ENCODE measurements at places on chromosomes 16 and 17.

DNA sequence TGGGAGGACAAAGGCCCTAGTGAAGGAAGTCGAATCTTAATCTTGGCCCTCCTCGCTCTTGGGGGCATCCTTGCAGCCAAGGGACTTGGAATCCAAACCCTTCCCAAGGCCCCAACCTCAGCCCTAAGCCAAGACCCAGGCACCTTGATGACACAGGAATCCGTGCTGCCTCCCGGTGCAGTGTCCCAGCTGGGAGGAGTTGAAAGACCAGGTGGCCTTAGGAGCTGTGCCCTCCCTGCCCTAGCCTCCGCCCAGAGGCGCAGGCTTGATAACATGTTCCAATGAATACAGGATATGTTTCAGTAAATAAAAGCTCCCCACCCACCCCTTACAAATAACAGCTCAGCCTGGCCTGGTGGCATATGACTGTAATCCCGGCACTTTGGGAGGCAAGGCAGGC is at the start of gene CHST5:
CHST5 (minus strand) TSS at position 208 of the 400 bp plus-strand sequence. CDS start 5,724 bp downstream, outside the sequence.
- DNase-seq, result no peak

DNA sequence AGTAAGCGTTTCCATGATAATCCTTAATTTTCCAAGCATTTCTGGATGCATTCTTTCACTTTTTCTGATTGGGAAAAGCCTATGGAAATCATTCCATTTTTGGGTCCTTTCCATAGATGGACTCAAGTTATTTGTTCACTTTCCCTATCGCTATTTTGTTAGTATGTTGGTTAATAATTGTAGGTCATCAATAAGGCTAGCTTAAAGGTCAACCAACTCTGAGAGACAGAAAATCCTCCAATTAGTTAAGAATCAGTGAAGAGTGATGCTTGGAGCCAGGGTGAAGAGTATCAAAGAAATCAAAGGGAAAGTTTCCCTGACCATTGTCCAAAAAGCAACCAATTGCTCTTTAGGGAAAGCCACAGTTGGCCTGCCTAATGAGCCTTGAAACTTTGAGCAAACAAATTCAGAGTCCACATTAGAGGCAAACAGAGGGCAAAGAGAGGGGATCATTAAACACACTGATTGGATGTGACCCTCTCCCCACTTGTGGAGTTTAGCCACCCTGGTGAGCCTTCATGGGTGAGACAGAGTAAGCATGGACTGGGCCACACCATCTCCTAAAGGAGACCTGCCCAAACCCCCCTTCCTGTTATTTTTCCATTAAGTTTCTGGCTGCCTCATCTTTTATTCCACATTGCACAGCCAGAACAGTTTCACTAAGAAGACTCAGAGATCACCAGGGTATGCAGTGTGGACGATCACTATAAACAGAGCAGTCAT is 133.4 kb upstream of the DYNLRB2 start:
- DNase-seq, result no peak

- DNase-seq, result no peak
Measured at GRCh38 chr17:46837521-46837920, 13.9 kb upstream of the WNT9B start.

DNA sequence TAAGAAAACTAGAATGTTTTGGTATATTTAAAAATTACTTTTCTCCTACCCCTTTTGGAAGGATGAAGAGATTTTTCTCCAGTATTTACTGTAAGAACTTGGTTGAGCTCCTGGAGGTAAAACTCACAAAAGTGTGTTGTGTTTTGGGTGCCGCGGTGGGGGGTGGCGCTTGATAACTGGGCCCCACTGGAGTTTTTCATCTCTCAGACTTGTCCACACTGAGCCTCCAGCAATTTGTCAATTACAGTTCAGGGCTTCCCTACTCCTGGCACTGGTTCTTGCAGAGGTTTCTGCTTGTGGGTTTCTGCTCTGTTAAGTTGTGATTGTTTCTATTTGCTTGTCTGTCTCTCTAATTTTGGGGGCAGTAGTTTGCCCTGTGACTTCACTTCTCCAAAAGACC is 40.0 kb downstream of the WIPI1 start:
- DNase-seq, result no peak

GRCh38 chr16:67428146-67428731 is 2.7 kb upstream of the HSD11B2 start:
- peak; percentile 41 for DNase-seq

DNA sequence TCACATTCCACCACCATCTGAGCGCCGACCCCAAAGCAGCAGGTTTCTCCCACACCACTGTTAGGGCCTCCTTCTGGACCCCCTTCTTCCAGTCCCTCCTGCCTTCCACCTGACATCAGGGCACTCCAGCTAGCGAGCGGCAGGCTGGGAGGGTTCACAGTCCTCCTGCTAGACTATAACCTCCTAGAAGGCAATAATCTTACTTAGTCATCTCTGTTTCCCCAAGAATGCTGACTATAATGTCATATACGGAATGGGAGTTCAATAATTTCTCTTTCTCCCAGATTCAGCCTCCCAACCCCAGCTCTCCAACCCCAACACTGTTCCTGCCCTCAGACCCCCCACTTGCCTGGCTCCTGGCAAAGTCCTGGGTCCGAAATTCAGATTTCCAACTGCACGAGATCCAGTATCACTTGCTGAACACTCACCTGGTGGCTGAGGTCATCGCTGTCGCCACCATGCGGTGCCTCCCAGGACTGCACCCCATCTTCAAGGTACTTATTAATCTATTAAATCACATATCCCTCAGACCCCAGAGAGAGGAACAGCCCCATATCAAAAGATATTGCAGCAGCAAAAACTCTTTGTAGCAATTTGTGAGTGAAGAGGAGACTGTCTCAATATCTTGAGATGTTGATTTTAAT is 5.6 kb downstream of the ALOX12 start:
- DNase-seq, result no peak

- DNase-seq, result no peak
Measured at GRCh38 chr16:4176906-4177417, 60.7 kb upstream of the ADCY9 start.

GRCh38 chr17:67759355-67760171 is 41.8 kb downstream of the NOL11 start:
- no peak for DNase-seq

GRCh38 chr17:73719588-73720071 is 75.4 kb upstream of the SDK2 start:
- DNase-seq, result no peak

DNA sequence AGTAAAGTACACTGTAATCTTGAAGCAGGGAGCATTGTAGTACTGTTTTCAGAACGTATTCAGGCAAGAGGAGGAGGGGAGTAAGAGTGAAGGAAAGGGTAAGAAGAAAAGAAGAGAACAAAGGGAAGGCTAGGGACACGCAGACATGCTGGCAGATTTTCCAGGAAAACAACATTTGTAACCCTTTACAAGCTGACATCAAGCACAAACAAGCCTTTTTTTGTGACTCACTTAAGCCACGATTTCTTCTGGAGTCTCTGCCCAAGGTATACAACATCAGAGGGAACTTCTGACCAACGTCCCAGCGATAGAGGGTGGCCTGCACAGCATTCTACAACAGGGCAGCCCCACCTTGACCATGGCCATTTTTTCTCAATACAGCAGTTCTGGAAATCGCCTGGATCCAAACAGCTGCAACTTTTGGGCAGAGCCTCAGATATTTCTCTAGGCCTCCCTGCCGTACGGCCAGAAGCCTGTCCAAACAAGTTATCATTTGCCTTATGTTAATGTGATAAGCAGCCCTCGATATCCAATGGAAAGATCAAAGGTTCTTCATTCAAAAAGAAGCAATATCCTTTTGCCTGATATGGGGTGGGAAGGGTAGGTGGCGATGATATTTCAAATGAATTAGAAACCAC is 247.3 kb downstream of the ZFHX3 start:
- DNase-seq, result no peak

GRCh38 chr17:78766225-78766624 is 15.8 kb downstream of the CYTH1 start:
- no peak for DNase-seq

DNA sequence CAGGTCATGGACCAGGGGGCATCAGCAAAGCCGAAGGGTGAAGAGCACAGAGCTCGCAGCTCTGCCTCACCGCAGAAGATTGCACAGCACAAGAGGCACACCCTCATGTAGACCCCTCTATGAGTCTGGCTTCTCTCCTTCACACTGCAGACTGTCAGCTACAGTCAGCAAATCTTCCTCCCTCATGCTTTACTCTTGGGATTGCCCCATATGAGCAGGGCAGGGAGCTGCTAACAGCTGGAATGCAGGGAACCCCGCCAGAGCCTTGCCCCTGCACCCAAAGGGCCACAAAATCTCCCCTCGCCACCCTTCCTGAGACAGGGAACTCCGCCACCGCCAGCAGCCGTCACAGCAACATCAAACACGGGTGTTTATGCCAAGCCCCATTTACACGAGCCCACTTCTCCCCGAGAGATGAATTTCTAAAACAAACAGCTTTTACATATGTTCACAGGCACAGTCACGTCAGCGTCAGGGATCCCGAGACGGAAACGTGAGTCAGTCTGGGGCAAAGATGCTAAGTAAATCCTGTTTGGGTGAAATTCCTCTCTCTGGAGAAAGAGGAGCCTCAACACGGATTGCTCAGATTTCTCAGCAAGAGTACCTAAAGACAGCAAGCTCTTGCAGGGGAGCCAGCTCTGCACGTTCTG is 121.9 kb downstream of the CDYL2 start:
- no peak for DNase-seq

DNA sequence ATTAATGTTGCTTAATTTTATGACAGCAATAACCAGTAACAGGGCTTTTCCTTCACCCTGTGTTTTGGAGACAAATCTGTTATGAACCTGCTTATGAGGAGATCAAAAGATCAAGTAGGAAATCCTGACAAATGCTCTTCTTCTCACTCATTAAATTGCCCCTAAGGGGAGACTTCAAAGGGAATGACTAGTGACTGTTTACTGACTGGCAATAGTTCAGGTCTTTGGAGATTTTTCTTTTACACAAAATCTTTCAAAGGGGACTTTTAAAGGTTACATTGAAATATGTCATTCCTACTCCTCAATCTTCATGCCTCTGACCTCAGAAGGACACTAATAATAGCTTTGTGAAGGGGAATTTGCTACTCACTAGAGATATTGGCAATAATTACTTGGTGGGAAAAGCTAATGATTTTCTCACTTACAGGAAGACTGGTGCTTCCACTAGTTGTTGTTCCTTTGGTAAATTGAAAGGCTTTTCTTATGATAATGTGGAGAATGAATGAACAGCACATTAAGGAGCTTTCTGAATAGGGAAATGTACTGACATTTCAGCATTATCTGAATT is 292.9 kb upstream of the CA10 start:
- DNase-seq, result no peak

DNA sequence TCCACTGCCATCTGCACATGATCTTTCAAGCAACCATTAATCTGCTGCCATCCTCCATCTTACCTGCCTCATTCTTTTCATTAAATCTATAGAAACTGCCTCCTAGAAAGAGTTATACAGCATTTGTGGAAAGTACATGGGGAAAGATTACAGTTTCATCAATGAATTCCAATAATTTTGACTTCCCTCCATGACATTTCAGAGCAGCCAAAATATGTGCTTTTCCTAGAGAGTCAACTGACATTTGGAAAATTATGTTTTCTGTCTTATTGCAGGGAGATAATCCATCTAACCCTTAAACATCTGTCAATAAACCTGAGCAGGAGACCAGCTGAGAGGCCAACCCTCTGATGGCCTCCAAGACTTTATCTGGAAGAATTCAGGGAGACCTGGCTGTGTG is 147.0 kb upstream of the CDH5 start:
- no peak for DNase-seq

All from T-helper 2 cell (primary cell).